ENCODE measurements at places on chromosomes 2 and 18. TPM values are rescaled to one million over a fixed set of nuclear protein-coding genes. Genes with fewer than 3 reads are reported as not detected.

PRKAG3 gene
- not detected for total RNA-seq

CELF4 gene
- total RNA-seq: not detected

SP140L gene
- 8.4 TPM for total RNA-seq

CHRND gene
- not detected for total RNA-seq

CXCR1 gene
- total RNA-seq: not detected

CXCR2 gene
- not detected for total RNA-seq

DSG4 gene
- not detected for total RNA-seq

NTSR2 gene
- not detected for total RNA-seq

HEATR5B gene
- total RNA-seq: 8.8 TPM

PPP1R7 gene
- total RNA-seq: 57.7 TPM

EPB41L3 gene
- 79.6 TPM for total RNA-seq

ALK gene
- total RNA-seq: not detected

CABYR gene
- 11.4 TPM for total RNA-seq

PRSS56 gene
- not detected for total RNA-seq

KIAA2012 gene
- total RNA-seq: not detected

RNU2-63P gene
- total RNA-seq: not detected

DNA sequence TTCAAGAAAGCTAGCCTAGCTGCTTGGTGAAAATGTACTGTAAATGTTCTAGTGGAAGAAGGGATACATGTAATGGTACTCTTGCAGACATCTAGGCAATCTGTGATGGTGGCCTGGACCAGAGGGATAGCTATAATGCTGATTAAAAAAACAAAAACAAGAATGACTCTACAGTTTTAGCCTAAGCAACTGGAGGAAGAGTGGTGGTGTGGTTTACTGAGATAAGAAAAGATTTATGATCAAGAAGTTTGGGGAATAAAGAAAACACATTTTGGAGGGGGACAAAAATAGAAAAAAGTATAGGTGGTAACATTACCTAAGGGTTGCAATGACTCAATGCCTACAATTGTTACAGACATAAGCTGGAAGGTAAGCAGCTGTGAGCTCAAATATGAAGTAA is 1080.7 kb upstream of the CELF4 start:
- no peak for DNase-seq

DNA sequence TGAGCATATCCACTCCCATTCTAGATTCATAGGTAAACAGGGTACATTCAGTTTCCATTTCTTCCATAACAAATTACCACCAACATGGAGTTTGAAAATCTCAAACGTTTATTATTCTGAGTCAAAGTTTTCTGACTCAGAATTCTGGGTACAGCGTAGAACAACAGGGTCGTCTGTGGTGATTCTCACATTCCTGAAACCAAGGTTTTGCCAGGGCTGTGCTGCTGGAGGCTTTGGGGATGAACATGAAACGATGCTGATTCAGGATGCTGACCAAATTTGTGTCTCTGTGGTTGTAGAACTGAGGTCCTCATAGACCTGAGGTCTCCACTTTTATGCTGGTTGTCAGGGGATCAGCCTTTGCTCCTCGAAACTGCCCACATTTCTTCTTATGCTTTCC is 255.7 kb downstream of the DSEL start:
- no peak for DNase-seq

GRCh38 chr2:12877761-12878160 is 161.0 kb downstream of the TRIB2 start:
- DNase-seq: no peak

DNA sequence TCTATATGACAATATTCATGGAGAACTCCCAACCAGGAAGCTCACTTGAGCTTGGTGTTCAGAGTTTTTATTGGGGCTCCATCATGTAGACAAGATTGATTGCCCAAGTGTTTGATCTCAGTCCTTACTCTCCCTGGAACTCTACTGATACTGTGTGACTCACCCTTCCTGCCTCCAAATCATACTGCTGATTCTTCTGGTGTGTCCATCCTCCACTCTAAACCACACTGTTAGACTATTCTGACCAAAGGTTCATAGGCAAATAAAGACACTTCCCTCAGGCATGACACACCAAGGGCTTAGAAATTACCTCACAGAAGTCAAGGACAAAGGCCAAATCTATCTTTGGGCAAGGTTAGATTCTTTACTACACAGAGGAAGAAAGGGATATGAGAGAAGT is 107.9 kb upstream of the CDH20 start:
- no peak for DNase-seq

DNA sequence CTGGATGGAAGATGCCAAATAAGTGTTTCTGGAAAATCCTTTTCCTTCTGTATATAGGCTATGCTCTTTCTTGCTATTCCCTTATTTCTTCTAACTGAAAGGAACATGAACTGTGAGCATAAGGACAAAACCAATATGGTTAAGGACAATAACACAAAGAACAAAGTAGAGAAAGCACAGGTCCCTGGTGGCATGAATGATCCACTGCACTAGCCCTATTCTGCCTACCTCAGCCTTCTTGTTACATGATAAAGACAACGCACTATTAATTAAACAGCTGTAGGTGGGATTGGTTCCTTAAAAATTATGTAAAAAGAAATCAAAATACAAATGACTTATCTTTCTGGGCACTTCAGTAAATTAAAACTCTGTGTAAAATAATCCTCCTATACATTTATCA is 1.9 kb upstream of the WDR75 start:
- DNase-seq: no peak

DNA sequence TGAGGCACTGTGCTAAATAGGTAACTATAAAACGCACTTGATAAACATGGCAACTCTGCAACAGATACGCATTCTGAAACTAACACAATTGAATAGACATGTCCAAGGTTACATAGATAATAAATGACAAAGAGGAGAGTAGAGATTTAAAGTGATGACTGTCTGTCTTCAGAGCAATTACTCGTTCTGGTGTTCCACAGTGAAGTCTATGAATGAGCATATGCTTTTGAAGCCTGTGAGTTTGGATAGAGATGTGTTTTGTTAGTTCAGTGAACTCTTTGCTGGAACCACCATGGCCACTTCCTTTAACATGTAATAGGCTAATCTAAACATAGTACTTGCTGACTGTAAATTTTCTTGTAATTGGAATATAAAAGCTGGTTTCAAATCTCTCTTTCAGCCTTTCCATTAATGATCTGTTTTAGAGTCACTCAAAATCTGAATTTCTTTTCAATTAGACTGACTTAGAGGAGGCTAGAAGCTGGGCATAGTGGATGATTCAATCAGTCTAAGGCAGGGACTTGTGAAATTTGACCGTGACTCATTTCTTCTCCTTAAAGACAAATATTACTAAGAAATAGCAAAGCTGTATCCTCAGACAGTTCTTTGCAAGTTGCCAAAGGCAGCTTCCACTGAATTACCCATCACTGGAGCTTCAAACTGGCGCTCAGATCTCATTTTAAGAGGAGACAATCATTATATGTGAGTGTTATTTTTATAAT is 1130.1 kb upstream of the CELF4 start:
- no peak for DNase-seq

- no peak for DNase-seq
Observed at GRCh38 chr2:26807788-26808460, 22.1 kb downstream of the CENPA start.

DNA sequence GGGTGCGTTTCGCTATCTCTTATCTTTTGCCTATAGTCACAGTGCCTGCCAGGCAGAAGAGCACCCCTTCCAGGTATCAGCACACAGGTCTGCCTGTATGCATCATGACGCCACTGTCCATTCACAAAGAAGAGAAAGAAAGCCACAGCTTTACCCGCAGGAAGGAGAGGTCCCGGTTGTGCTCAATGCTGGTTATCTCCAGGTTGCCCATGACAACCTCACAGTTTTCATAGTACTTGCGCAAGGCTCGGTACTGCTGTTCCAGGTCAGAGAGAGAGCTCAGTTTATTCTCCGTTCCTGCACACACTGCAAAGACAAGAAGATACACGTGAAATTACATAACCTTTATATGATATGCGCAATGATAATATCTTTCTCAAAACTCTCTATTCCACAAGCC is 414.0 kb downstream of the ERBB4 start:
- no peak for DNase-seq

GRCh38 chr18:23893653-23894052 is 120.9 kb upstream of the TTC39C start:
- DNase-seq: no peak

GRCh38 chr2:168119515-168120141 is 127.8 kb downstream of the STK39 start:
- DNase-seq: no peak

- no peak for DNase-seq
Observed at GRCh38 chr2:205405194-205405593, 277.1 kb upstream of the NRP2 start.

DNA sequence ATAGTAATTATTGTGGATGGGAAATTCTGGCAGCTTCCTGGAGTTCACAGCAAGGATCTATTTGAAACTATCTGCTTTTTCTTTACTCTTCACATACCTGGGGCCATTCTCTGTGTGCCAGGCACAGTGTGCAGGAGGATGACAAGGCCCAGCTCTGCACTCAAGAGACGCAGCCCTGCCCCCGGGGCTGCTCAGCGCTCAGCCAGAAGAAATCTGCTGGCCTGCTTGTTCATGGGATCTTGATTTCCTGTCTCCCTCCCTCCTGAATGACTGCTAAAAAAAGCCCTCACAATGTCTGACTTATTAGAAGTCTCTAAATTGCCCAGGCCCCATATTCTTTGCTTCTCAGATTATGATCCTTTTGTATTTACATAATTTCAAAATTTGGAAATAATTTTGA is 210.9 kb downstream of the DCDC2C start:
- no peak for DNase-seq

- DNase-seq: no peak
Observed at GRCh38 chr18:76396792-76397191, 98.2 kb downstream of the ZNF516 start.

- DNase-seq: no peak
Observed at GRCh38 chr2:144237830-144238627, 281.9 kb downstream of the ZEB2 start.

DNA sequence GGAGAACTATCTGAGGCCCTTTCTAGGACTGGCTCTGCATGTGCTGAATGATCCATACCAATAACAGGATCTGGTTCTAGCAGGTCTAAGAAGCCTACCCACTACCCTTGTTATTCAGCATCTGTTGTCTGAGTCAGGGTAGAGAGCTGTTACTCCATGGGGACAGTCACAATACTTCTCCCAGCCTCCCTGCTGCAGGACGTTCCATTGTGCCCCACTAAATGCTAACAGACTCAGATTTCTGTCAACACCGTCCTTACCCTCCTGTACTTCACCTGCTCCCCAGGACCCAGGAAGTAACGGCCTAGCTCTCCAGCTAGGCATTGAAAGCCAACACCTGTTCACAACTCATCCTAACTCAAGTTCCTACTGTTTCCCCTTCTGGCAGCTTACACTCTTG is 719.7 kb upstream of the ID2 start:
- DNase-seq: no peak

DNA sequence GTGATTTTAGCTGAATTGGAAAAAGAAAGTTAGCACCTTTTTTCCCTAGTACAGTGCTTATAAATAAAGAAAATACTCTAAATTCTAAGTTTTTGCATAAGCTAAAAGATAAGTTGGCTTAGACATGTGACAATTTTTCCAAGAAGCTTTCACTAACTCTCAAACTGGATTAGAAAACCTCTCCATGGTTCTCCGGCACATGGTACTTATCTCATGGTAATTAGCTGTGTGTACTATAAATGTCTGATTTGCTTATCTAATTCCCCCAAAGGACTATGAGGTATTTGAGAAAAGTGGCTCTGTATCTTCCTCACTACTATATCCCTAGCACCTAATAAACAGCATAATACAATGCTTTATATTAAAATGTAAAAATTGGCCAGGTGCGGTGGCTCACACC is 71.1 kb downstream of the ROCK1 start:
- DNase-seq: no peak

DNA sequence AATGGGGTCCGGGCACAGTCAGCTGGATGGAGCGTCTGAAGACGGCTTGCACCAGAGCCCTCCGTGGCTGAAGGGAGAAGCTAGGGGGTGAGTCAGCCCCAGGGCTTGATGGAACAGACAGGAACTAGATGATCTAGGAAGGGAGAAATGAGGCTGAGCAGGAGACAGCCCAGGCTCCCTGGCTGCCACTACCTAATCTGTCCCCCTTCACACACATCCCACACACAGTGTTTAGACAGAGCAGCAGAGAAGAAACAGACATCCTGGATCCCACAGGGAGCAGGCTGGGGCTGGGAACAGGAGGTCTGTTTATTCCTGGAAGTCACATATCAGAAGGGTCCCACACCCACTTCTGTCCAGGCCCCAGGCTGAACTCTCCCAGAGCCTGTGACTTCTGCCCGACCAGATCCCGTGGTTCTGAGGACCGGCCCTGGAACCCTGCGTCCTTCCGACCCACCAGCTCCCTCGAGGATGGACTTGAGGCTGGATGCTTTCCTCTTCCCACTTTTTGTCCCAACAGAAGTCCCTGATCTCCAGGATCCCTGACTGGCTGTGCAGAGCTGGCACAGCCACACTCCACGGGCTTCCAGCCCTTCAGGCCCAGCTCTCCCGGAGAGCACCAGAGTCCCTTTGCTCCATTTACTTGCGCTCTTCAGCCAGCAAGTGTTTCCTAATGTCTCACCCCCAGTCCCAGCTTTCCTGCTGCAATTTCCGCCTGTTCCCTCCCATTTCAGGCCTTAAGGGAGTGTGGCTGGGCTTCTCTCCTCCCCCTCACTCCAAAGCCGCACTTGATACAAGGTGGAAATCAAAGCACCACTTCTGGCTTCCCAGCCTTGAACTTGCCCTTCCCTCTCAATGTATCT is 1.5 kb upstream of the GPBAR1 start:
- no peak for DNase-seq

DNA sequence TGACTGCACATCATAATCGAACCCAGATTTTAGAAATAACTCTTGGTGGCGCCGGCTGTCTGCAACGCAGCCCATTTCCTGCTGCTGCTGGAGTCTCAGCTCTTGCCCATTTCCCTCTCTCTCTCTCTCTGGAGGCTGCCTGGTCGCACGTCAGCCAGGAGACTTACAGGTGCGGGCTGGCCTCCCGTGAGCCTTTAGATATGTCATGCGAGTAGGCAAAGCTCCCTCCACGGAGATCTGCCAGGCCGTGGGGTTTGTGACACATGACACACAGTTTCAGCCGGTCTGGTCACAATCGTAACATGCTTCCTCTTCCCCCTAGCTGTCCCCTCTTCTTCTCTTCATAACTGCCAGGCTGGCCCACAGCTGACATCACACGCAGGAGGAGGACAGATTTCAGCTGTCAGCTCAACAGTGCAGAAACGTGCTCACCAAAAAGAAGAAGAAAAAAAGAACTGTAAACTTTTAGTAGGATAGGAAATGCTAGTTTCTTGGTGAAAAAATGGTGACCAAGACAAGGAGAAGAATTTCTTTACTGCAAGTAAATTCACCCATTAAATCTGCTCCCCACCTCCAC is 489.3 kb downstream of the ZNF516 start:
- no peak for DNase-seq

- DNase-seq: no peak
Observed at GRCh38 chr18:26181343-26181826, 44.9 kb upstream of the TAF4B start.

- DNase-seq: no peak
Observed at GRCh38 chr2:65261676-65262075, 34.0 kb downstream of the ACTR2 start.

- DNase-seq: no peak
Observed at GRCh38 chr2:218285604-218286003, 6.7 kb downstream of the TMBIM1 start.
